ENCODE measurements at places on chromosomes 4 and X.
A peak's percentile ranks its signal among the peaks of the same experiment; 100 is the strongest.

DNA sequence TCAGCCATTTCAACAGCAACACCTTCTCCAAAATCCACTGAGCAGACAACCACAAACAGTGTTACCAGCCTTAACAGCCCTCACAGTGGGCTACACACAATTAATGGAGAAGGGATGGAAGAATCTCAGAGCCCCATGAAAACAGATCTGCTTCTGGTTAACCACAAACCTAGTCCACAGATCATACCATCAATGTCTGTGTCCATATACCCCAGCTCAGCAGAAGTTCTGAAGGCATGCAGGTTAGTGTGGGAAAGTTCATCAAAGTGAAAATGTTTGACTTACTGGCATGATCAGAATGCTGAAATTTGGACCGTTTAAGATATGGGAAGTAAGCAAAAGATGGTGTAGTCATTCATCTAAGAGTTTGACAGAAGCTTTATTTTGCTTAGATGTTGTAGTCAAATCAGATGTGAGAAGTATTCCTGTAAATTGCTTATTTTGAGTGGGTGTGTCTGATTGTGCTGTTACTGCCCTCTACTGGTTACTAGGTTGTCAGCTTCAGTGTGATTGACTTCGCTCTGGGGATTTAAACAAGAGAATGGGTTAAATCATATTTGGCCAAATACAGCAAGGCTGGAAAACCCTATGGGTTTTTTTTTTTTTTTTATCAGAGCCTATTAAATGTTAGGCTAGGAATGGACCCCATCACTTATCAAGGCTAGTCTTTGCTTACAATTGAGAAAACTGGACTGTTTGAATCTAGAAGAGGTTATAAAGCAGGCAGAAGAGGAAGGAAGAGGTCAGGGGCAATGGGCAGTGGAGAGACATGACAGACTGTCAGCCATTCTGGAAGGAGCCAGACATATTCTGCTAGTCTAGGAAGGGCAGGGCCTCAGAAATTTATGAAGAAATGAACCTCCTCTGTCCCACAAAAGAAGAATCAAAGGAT is 130.3 kb downstream of the DIPK2B start:
- DNase-seq = no peak

- DNase-seq = no peak
These were observed 18.4 kb downstream of the PLS3 start for GRCh38 chrX:115579327-115579726.

GRCh38 chrX:155065035-155065734 is 5.8 kb downstream of the CMC4 start:
- no peak for DNase-seq

DNA sequence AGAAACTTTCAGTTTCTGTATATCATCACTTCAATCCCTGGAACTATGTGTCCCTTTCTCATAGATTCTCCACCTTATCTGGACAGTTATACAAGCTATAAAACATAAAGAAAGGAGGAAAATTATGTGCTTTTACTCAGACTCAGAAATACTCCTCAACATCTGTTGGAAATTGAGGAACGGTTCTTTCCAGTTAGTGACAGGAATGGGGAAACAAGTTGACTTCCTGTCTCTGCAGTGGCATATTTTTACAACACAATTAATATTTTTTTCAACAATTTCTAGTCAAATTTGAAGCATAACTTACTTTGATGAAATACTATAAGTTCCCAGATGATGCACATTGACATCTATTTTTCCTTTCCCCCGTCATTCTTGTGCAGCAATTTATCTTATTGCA is 27.9 kb downstream of the ABHD18 start:
- DNase-seq = no peak

DNA sequence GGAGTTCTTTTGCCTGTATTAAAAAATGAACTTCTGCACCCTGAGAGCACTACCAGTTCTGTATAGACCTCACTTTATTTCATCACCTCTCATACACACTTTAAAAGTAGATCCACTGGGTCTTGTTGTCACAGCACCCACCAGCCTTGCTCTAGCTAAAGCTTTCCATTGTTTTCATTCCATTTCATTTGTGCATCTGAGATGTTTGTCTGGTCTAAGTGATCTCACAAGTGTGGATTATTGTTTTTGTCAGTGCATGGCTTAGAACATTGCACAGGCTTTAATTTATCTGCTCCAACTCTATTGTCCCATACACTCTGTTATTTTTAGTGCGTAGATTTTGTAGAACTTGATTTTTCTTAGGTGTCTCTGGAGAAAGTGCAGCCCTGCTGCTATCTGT is 1157.5 kb upstream of the PABPC4L start:
- no peak for DNase-seq

- DNase-seq = no peak
These were observed 383.1 kb upstream of the LCORL start for GRCh38 chr4:18404642-18405041.

- DNase-seq = no peak
These were observed 14.5 kb downstream of the TMEM131L start for GRCh38 chr4:153480704-153481103.

- DNase-seq = no peak
These were observed 126.6 kb downstream of the FHDC1 start for GRCh38 chr4:153062652-153063168.

DNA sequence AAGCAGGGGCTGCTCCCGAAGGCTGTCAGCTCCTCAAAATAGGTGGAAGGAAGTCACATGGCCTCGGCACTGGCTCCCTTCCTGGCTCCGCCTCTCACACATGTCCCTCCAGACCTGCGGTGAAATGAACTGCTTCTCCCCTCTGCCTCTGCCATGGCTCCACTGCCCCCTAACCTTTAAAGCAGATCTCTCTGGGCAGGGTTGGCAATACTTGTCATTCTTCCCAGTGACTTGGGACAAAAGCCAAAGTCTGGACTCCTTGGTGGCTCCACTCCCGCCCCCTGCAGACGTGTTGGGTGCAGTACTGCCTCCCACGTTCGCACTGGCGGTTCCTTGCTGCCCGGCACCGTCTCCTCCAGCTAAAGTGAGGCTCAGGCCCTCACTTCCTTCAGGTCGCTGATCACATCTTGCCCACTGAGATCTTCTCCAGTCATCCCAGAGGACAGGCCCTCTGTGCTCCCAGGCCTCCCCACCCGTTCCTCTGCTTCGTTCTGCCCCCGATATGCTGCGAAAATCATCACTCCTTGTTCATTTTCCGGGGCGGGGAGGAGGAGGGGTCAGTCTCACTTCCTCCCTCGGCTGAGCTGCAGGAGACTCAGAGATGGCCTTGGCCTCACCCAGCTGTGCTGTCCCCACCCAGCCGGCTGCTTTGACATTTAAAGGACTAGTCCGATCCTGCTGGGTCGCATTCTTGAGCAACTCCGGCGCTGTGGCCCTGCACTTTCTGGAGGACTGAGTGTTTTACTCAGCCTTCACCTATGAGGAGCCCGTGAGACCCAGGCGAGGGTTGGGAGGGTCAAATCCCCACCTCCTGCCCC is 97.4 kb downstream of the PHKA2 start:
- DNase-seq = peak; percentile 17

DNA sequence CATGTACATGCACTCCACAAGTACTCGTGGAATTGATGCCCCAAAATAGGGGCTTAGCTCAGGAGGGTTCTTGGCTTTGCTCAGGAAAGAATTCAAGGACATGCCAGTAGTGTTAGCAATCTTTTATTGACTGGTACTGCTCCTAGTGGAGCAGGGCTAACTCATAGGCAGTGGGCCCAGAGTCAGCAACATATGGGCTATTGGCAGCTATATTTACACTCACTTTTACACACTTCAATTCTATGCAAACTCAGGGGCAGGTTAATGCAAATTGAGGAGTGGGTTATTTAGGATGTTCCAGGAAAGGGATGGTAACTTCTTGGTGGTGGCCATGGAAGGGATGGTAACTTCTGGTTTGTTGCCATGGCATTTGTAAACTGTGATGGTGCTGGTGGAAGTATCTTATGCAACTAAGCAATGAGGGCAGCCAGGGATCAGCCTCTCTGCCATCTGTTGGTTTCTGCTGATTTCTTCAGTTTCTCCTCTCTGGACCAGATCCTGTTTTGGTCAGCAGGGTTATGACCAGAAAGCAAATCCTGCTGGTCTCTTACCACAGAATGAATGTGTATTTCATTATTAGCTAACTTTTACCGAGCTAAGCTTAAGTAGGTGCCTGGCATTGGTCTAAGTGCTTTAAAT is 69.2 kb upstream of the FAT1 start:
- DNase-seq = no peak

DNA sequence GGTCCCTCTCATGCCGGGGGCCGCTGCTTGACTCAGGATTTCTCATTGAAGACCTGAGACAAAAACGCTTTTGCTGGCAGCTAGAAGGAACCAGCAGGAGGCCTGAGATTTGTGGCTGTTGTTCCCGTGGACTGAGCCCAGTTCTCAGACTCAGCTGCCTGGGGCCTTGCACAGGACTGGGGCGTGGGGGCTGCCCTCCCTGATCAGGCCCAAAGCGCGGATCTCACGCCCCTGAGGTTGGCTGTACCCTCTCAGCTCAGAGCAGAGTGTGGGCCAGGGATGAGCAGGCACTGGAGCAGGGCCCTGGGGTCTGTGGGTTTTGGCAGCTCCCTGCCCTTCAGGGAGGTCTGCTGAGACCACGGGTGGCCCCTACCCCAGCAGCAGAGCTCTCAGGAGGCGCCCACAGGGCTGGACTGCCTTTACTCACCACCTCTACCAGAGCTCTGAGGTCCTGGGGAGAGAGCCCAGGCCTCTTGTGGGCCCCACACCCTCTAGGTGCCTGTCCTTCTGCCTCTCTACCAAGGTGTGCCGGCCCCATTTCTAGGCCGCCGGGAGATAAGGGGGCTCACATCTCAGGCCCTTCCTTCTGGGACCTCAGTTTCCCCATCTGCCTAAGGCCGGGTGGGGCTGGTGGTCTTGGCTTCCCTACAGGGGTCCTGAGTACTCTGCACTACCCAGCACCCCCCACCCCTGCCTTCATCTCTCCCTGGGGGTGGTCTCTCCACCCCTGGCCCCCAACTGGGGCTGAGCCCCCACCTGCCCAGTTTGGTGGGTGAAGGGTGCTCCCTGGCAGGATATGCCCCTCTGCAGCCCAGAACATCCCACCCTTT is 5.6 kb downstream of the MSANTD1 start:
- no peak for DNase-seq

GRCh38 chr4:2691952-2692435 is 64.1 kb downstream of the TNIP2 start:
- DNase-seq = no peak
